ENCODE measurements at places on chromosomes 3 and 15. TPM values are rescaled to one million over a fixed set of nuclear protein-coding genes. Genes with fewer than 3 reads are reported as not detected.

The P2RY12 gene
- not detected for total RNA-seq

DNA sequence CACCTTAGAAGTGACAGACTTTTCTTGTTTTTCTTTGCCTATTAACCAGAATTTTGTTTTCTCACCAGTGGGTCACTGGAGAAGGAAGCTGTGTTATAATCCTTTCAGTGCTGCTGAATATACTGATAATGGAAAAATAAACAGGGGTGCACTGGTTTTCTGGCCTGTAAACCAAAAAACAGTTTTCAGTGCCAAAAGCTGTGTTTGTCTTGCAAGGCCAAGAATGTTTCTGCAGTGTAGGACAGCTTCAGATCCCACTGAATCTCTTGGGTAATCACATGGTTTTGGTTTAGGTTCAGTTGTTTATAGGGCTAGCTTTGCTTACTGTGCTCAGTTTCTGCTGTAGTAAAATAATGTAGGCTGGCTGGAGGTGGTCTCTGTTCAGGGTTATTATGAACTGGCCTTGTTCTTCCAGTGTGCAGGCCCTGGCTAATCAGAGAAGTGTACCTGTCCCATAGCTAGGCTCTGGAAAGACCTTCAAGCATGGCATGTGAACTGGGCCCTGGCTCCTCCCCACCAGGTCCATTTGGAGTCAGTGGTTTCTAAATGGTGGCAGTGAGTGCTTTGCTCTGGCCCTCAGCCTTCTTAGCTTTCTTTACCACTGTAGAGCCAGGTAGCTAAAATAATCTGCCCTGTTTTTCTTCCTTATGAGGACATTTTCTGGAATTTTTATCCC, 18.7 kb downstream of the PDE8A start:
- no peak for DNase-seq

The ANKRD63 gene
- 0.28 TPM for total RNA-seq

GRCh38 chr15:72536506-72536905, 62.4 kb downstream of the ARIH1 start:
- DNase-seq: no peak

The COL7A1 gene
- total RNA-seq: 5.2 TPM

The GOLIM4 gene
- total RNA-seq: 17.4 TPM

- DNase-seq: peak; percentile 57
These were observed 59.7 kb upstream of the KBTBD8 start for GRCh38 chr3:66938338-66938963.

The LMAN1L gene
- total RNA-seq: not detected

GRCh38 chr3:12395349-12396012, 88.8 kb upstream of the TSEN2 start:
- DNase-seq: no peak

GRCh38 chr3:126527006-126527405, 3.1 kb downstream of the CHST13 start:
- no peak for DNase-seq

GRCh38 chr15:51874751-51875644, 45.5 kb downstream of the TMOD3 start:
- DNase-seq: peak; percentile 45

The ADAMTS17 gene
- 1.5 TPM for total RNA-seq

DNA sequence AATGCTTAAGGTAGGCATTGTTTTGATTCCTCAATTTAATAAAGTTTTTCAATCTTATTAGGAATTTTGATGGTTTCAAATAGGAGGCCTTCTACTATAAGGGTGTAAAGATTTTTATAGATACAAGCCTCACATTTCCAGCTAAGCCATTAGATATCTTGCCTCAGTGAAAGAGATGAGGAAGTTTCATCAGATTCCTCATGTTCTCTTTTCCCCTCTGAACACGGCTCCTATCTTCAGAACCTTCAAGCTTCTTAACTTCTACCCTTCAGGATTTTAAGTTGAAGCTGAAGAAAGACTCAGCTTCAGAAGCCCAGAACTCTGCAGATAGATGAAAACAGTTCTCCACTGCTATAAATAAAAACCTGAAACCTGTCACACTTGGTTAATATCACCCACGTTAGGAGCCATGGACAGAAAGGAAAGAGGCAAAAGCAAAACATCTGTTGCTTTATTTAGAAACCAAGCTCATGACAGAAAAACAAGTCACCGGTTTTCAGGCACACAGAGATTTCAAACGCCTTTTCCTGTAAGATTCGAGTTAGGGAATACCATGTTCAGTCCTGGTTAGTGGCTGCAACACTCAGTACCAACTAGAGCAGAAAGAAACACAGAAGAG, 82.2 kb upstream of the GOLGA8B start:
- no peak for DNase-seq
